ENCODE measurements at places on chromosomes 1 and 21.

DNA sequence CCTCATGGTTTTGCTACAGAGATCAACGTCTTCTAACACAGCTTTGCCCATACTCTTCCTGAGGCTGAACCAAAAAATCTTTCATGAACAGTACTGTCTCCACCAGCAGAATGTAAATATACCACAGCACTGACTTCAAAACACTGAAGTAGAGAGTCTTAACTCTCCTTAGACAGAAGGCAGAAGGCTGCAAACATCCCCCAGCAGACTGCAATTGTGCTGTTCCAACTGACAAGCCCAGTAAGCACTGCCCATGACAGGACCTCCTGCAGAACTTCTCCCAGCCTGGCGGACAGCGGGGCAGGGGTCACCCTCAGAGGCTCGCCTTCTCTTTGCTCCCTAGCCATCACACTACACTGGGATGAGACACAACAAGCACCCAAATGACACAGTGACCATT lies 218.7 kb downstream of the RERE start:
- DNase-seq, result no peak

GRCh38 chr1:22582661-22583635 lies 19.7 kb downstream of the EPHA8 start:
- DNase-seq, result no peak

DNA sequence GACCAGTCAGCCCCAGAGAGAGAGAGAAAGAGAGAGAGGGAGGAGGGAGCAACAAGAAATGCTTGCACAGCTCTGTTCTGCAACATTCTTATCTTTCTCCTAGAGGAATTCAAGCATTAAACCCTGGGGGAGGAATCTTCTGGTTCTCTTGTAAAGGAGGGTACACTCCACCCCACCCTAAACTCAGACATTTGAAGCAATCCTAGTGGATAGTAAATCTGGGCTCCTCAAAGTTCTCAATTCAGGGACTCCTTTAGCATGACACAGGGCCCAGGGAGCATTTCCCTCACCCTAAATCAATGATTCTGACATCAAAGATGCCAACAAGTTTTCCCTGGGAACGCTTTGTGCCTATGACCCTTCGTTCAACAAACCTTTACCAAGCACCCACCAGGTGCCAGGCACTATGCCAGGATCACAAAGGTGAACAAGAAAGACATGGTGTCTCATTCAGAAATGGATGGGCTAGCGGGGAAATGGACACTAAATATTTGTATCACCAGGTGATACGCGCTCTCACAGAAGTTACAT lies 11.9 kb upstream of the CAPN2 start:
- DNase-seq, result peak; percentile 50

- DNase-seq, result no peak
Observed at GRCh38 chr1:73029571-73029970, 747.2 kb upstream of the NEGR1 start.

DNA sequence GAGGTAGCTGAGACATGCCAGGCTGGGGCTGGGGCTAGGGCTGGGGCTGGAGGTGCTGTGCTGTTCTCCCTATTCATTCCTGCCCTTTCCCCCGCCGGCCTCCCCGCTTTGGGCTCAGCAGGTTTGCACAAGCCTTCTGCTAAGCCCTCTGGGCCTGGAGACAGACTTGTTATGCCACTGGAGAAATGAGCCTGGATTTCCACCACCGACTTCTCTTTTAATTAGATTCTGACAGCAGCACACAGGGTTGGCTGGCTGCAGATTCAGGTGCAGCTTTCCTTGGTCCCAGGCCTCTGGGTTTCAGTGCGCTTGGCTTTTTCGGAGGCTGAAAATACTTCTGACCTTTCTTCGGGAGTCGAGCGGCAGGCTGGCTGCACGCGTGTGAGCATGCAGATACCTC lies 71.5 kb upstream of the ACTL8 start:
- no peak for DNase-seq

DNA sequence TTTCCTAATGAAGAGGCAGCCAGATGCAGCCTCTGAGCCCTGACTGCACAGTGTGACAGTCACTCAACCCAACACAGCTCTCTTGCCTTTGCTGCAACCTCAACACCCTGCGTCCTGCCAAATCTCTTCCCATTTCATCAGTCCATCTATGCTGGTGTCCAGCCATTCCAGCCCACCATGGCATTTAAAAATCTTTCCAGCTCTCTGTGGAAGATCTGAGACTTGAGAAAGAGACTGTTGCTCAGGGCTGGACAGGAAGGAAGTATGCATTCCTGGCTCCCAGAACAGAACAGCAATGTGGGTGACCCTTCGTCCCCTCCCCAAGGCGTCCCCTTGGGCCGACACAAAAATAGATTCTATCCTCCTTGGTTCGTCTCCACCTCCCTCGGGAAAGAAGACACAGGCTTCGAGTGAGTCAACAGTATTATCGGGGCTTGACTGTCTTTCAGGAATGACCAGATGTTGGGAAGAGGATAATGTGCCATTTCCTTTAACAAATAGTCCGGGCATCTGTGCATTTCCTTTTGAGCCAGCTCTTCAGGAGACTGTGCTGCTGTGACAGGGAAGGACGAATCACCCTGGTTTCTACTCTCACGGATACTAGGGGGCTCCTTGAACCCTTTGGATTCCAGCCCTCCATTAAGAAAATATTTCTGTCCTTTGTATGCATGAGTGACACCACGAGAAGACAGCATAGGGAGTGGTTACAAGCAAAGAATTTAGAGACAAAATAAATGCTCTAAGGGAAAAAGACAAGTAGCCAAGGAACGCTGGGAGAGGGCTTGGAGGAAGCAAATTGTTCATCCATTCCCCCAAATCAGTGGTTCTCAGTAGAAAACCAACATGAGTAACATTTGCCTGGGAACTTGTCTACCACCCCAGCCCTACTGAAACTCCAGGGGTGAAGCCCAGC lies 111.4 kb upstream of the CDC42BPA start:
- no peak for DNase-seq

- no peak for DNase-seq
Observed at GRCh38 chr1:109047339-109047738, 5.4 kb upstream of the WDR47 start.

DNA sequence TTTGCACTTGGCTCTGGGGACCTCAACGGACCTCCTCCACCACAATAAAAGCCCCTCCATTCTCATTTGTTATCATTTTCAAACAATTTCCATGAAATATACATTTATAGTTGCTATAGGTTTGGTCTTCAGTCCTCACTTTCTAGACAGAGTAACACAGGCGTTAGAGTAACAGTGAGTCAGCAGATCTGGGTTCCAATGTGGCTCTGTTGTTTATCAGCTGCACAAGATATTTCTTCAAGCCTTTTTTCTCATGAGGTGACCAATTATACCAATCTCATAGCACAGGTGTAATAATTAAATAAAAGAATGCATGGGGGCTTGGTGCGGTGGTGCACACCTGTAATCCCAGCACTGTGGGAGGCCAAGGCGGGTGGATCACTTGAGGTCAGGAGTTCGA lies 32.8 kb upstream of the PSMB2 start:
- no peak for DNase-seq

GRCh38 chr1:221148660-221149059 lies 269.4 kb downstream of the HLX start:
- no peak for DNase-seq

- DNase-seq, result no peak
Observed at GRCh38 chr1:234955107-234955731, 173.4 kb downstream of the TOMM20 start.

DNA sequence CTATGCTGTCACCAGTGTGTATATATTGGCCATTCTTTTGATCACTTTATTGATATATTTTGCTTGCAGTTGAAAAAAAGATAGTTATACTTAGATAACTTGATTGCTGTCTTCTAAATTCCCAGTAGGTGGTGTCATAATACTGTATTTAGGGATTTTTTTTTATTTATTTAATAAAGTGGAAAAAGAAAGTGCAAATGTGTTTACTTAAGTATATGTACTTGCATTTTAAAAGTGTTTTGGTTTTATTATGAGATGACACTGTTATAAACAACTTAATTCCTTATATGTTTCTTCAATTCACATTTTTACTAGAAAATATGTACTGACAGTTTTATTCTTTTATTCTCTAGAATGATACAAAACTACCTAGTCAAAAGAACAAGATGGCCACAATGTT lies 164.8 kb downstream of the USP25 start:
- peak; percentile 65 for DNase-seq

DNA sequence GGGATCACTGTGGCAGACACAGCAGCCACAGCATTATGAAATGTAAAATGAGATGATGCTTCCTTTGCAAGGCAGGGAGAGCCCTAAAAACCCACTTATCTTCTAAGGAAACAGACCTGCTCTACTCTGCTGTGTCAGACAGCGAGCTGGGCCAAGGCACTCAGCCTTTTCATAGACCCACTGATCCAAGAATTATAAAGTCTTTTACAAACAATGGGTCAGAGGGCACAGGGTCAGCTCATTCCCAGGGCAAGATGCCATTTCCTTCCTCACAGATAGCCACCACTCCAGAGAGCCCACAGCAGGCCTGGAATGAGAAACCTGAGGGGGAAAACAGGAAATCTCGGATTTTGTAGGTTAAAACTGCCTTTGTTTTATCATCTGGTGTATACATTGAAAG lies 42.9 kb downstream of the CASQ2 start:
- DNase-seq, result no peak

DNA sequence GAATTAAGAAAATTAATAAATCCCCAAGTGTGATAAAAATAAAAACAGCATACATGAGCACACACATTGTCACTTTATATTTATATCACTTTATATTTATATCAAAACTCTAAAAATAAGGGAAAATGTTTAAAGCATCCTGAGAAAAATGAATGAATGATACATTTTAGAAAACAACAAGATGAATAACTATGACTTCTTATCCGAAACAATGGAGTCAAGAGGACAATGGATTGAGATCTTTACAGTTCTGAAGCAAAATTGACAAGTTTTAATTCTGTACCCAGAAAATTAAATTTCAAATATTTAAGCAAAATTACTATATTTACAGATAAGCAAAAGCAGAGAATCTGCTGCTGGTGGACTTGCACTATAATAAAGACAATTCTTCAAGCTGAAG lies 512.6 kb downstream of the MRPL39 start:
- no peak for DNase-seq

DNA sequence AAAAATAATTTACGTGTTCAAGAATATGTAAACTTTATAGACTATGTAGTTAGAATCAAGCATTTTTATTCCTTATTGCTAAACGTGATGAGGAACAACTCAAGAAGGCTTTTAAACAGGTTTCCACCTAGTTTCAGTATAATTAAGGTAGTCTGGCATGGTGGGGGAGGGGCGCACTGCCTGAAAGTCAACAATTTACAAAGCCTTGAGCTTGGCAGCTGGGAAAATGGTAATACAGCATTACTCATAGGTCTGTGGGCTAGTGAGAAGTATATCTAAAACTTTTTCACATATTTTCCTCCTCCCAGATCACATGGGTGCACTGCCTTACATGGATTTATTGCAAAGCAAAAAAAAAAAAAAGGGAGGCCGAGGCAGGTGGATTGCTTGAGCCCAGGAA lies 75.2 kb downstream of the EVI5 start:
- DNase-seq, result peak; percentile 24

GRCh38 chr1:176878750-176879536 lies 285.6 kb downstream of the ASTN1 start:
- DNase-seq, result no peak

DNA sequence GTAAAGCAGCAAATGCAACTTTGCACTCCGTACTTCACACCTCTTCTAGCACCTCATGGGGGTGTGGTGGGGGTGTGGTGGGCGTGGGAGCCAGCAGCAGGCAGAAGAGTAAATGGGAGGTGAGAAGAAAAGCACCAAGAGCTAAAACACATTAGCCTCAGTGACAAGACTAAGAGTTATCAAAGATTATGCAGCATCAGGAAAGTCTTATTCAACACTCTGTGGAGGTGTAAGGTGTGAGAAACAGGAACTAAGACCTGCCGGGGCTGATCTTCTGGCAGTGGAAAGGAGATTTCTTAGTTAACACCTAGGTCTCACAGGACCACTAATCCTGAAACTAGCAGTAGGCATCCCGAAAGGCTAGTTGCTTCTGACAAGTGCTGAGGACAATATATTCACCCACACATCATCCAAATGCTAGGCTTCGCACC lies 9.9 kb downstream of the TGFBR3 start:
- no peak for DNase-seq

DNA sequence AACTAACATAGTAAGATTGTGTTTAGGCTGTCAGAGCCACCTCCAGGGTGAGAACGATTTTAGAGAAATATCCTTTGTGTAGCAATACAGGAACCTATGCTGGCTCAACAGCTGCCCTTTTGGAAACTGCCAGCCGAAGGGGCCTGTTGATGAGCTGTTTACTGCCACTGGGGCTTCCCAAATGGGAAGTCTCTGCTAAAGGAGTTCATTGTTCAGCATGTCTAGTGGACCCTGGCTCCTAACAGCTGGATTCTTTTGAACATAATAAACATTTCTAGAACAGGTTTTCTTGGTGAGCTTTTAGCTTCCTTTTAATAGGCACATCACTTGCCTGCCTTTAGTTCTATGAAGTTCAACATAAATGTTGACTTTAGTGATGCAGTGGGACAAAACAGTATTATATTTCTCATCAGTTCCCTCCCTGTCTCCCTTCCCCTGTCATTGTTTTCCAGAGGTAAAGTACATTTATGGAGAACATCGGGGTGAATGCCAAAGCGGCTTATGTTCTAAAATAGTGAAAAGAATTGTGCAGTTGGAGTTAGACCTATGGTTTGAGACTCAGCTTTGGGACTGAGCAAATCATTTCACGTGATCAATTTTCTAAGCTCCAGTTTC lies 57.4 kb downstream of the UCK2 start:
- DNase-seq, result no peak

- DNase-seq, result no peak
Observed at GRCh38 chr21:40461008-40461407, 385.9 kb downstream of the DSCAM start.

DNA sequence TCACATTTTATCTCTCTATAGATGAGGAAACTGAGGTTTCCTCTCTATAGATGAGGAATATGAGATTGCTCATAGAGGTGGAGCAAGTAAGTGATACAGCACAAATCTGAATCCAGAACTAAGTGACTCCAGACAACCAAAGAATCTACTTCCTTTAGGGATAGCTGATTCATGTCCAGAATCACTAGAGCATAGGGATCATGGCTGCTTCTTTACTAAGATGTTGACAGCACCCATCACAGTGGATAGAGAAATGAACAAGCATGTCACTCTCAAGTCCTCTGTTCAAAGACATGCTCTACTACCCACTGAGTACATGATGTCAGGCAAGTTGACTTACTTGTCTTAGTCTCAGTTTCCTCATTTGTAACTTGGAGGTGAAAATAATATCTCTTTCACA lies 116.1 kb upstream of the SPATA6 start:
- DNase-seq, result no peak

DNA sequence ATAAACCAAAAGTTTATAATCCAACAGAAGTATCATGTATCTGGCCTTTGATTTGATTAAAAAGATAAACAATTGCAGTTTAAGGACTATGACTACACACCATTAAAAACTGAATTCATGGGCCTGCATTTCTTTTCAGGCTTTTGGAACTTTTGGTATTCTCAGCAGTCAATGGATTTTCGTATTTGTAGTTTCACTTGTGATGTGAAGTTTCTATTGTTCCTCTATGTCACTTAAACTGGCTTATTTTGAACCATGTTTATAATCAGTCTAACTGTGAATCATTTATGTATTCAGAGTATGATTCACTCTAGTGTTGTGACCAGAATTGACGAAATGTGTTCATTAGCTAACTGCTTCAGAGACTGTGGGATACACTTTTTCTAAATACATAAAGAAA lies 132.9 kb downstream of the COQ8A start:
- no peak for DNase-seq
